ENCODE measurements at places on chromosomes 11 and 22.

GRCh38 chr22:17152340-17152739 is 6.7 kb downstream of the HDHD5 start:
- no peak for DNase-seq

- no peak for DNase-seq
Measured at GRCh38 chr11:44313761-44314489, 4.0 kb upstream of the ALX4 start.

GRCh38 chr11:106137061-106137460 is 59.6 kb downstream of the AASDHPPT start:
- DNase-seq: peak; percentile 28

- no peak for DNase-seq
Measured at GRCh38 chr11:69350596-69350995, 56.6 kb downstream of the MYEOV start.

DNA sequence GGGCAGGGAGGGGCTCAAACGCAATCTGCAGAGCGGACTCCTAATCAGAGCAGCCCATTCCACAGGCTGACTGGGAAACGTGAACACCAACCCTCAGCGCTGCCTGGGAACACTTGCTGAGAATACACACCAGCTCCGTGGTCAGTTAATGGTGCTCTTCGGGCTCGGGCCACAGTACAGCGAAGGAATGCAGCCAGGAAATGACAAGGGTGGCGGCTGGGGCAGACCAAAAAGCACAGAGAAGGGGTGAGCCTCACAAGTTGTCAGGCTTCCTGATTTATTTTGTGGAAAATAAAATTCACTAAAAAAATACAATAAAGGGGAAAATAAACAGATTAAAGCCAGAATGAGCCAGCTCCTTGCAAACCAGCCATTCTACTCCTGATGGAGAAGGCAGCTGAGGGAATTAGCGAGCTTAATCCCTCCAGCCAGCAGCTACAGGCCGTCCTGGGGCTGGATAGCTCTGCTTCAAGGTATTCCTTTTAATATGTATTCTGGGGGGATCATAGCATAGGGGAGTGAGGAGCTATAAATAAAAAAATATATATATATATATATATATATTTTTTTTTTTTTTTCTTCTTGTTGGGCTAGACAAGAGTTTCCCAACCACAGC is 165.5 kb upstream of the NTM start:
- no peak for DNase-seq

GRCh38 chr11:17703951-17704350 is 15.4 kb upstream of the MYOD1 start:
- DNase-seq: no peak
